ENCODE measurements at places on chromosomes 16 and 17. TPM values are rescaled to one million over a fixed set of nuclear protein-coding genes. Genes with fewer than 3 reads are reported as not detected.

KRTAP9-8 gene
- not detected for total RNA-seq

DNA sequence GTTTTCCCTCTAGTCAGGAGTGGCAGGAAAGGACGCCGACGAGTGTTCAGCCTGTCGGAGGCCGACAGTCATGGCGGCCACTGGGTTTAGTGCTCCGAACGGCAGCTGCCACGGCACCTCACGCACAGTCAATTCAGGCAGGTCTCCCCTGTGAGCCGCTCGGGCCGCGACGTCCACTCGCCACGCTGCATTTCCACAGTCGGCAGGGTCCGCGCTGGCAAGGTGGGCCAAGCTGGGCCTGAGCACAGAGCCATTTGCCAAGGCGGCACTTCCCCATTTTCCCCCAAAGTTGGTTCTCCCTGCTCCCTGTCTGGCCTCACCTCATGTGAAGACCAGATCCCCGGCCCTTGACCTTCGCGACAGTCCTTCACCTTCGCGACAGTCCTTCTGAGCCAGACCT, 81.9 kb downstream of the SOCS1 start:
- no peaks in the 10 kb centered on the region for H3K4me1 ChIP-seq
- H3K27me3 ChIP-seq: no peaks in the 10 kb centered on the region
- DNase-seq: no peak
- peaks cover 13% of the 10 kb centered on the region for H3K36me3 ChIP-seq

DNA sequence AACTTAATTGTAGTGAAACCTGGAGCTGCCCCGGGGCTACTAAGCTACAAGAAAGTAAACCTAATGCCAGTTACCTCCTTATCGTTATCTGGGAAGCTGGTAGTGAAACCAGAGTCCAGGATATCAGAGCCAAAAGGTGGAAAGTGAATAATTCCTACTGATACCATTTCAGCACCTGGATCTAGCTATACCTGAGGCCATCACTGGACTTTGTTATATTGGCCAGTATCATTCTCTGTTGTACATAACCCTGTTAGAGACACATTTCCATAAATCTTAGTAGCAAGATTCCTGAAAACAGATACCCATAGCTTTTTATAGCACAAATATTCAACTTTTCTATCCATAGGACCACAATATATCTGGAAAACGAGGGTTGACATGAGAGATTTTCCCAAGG, 538.0 kb downstream of the GRIN2A start:
- no peaks in the 10 kb centered on the region for H3K4me1 ChIP-seq
- no peak for DNase-seq
- no peak overlapping the region for H3K27ac ChIP-seq

HLF gene
- not detected for total RNA-seq

DNA sequence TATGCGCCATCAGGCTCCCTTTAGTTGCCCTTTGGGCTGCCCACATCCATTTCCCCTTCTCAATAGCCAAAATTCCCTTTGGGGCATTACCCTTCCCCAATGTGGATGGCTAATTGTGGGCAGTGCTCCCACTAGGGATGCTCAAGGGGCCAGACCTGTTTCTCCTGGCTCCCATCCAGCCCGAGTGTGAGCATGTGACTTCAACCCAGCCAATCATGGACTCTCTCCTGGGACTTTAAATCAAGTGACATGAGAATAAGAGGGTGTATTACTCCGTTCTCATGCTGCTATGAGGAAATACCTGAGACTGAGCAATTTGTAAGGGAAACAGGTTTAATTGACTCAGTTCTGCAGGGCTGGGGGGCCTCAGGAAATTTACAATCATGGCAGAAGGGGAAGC, 60.9 kb upstream of the WSB1 start:
- DNase-seq: no peak
- H3K27me3 ChIP-seq: no peaks in the 10 kb centered on the region
- no peaks in the 10 kb centered on the region for H3K36me3 ChIP-seq
- H3K27ac ChIP-seq: no peak overlapping the region

PDILT gene
- not detected for total RNA-seq

DNA sequence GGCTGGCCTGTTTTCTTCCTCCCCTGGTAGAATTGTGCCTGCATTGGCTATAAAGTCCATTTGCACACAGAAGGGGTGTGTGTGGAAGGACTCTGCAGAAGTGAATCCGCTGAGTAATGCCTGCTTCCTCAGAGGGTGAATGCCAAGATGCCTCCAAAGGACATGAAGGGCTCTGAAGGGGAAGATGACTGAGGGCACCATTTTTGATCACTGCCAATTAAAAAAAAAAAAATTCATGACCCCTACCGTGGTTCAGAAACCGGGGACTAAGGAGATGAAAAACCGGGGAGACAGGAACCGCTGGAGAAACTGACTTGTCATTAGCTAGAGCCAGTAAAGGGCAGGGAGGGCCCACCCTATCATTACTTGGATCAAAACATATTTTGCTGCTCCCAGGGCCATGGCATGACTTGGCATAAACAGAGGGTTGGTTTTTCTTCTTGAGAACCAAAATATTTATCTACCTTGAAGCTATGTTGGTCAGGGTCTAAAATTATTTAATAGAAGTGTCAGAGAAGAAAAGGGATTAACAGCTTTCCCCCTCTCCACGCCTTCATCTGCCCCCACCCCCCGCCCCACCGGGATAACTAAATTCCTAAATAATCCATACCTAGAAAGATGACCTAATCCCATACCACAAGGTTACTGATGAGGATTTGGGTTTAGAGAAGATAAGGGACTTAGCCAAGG, 3.6 kb upstream of the USP7 start:
- H3K27ac ChIP-seq: no peak overlapping the region
- H3K4me1 ChIP-seq: no peaks in the 10 kb centered on the region
- no peak for DNase-seq
- H3K36me3 ChIP-seq: no peaks in the 10 kb centered on the region

GRCh38 chr17:79938336-79939093, 97.2 kb downstream of the TBC1D16 start:
- H3K36me3 ChIP-seq: no peaks in the 10 kb centered on the region
- no peaks in the 10 kb centered on the region for H3K4me1 ChIP-seq
- H3K4me3 ChIP-seq: no peak overlapping the region
- H3K27ac ChIP-seq: no peak overlapping the region
- DNase-seq: no peak

RPL23 gene
- total RNA-seq: 964 TPM

DNA sequence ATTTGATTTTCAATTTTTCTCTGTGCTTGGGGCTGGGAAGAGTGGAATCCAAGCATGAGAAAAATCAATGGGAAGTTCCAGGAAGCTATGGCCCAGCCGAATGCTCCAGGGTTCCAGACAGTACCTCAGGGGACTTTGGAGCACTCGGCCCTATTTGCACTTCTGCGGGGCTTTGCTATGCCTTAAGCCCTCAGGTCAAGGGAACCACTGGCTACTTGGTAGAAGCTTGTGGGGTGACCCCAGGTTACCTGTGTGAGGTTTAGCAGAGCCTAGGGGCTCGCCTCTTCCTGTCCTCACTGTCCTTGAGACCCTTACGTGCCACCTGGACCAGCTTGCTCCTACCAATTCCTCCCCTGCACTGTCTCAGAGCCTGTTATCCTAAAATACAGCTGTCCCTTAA, 121.3 kb downstream of the MGAT5B start:
- H3K4me3 ChIP-seq: no peak overlapping the region
- H3K36me3 ChIP-seq: no peaks in the 10 kb centered on the region
- no peaks in the 10 kb centered on the region for H3K27me3 ChIP-seq
- peak; percentile 48 for DNase-seq
- no peak overlapping the region for H3K27ac ChIP-seq

PIK3R5 gene
- total RNA-seq: 41.2 TPM

DNA sequence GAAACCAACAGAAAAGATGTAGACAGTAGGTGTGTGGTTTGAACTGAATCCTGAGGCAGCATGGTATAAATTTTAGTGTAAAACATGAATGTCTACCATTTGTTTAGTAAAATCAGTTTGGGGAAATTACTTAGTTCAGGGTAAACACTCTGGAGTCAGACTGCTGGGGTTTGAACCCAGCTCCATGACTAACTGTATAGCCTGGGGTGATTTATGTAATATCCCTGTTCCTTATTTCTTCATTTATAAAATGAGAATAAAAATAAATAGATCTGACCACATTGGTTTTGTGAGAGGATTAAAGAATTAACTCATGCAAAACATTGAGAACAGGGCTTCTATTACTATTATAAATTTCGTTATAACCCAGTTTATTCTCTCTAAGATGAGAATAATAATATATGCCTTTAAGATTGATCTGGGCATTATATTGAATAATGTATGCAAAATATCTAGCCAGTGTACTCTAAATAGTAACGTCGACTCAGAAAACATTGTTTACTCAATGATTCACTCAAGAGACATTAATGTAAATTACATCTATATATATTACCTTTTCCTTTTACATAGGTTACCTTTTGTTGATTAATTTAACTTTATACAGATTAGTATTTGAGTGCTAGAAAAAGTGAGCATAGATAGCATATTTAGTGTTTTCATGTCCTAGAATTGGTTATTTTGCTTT, 120.6 kb upstream of the KCNJ16 start:
- no peak overlapping the region for H3K4me3 ChIP-seq
- DNase-seq: no peak
- no peaks in the 10 kb centered on the region for H3K36me3 ChIP-seq
- H3K4me1 ChIP-seq: peaks cover 2% of the 10 kb centered on the region
- no peak overlapping the region for H3K27ac ChIP-seq

- no peaks in the 10 kb centered on the region for H3K4me1 ChIP-seq
- peaks cover 4% of the 10 kb centered on the region for H3K36me3 ChIP-seq
- DNase-seq: no peak
- peak overlapping the region; percentile 17 for H3K27ac ChIP-seq
- no peak overlapping the region for H3K4me3 ChIP-seq
Measured at GRCh38 chr17:1736348-1737281, 6.1 kb upstream of the SERPINF2 start.

NUPR1 gene
- total RNA-seq: not detected

CLEC18B gene
- total RNA-seq: not detected

DNA sequence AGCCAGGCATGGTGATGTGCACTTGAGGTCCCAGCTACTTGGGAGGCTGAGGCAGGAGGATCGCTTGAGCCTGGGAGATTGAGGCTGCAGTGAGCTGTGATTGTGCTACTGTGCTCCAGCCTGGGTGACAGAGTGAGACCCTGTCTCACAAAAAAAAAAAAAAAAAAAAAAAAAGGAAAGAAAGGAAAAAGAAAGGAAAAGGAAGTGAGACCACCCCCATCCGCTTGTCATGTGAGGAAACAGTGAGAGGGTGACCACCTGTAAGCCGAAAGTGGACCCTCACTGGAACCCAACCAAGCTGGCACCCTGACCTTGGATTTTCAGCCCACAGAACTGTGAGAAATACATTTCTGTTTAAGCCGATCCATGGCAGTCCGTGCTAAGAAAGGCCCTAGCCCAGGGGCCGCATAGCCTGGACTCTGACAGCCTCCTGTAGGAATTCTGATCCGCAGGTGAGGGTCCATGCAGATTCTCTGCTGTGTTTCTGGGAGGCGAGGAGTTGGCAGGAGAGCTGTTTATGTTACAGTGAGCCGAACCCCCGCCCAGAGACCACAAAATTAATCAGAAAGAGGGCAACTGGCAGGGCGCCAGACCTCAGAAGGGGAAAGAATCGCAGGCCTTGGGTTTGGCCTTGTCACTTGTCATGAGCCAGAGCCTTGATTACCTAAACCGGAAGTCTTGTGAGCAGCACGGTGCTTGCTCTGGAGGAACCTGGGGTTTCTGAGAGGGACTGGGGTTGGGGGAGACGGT, 945 bp downstream of the SGSH start:
- H3K4me3 ChIP-seq: peak overlapping the region; percentile 86
- H3K27me3 ChIP-seq: no peaks in the 10 kb centered on the region
- H3K36me3 ChIP-seq: peaks cover 35% of the 10 kb centered on the region
- H3K4me1 ChIP-seq: no peaks in the 10 kb centered on the region
- peak; percentile 77 for DNase-seq

GRCh38 chr16:77059446-77059845, 131.5 kb upstream of the MON1B start:
- H3K4me3 ChIP-seq: no peak overlapping the region
- no peak for DNase-seq
- no peak overlapping the region for H3K27ac ChIP-seq
- no peaks in the 10 kb centered on the region for H3K36me3 ChIP-seq
- no peaks in the 10 kb centered on the region for H3K27me3 ChIP-seq
- H3K4me1 ChIP-seq: peaks cover 2% of the 10 kb centered on the region

- H3K27me3 ChIP-seq: no peaks in the 10 kb centered on the region
- peaks cover 40% of the 10 kb centered on the region for H3K4me1 ChIP-seq
- H3K36me3 ChIP-seq: peaks cover 81% of the 10 kb centered on the region
Measured at GRCh38 chr16:9112166-9112843, 20.9 kb downstream of the HAPSTR1 start.

- H3K4me3 ChIP-seq: peak overlapping the region; percentile 14
- H3K27ac ChIP-seq: no peak overlapping the region
- DNase-seq: peak; percentile 65
- H3K36me3 ChIP-seq: peaks cover 10% of the 10 kb centered on the region
- no peaks in the 10 kb centered on the region for H3K27me3 ChIP-seq
Measured at GRCh38 chr17:75155191-75155601, 884 bp upstream of the JPT1 start.

- H3K4me3 ChIP-seq: no peak overlapping the region
- DNase-seq: peak; percentile 73
- H3K36me3 ChIP-seq: no peaks in the 10 kb centered on the region
- H3K27me3 ChIP-seq: no peaks in the 10 kb centered on the region
Measured at GRCh38 chr16:49918257-49918656, 62.3 kb upstream of the ZNF423 start.

C16orf74 gene
- total RNA-seq: 3.6 TPM

DPEP3 gene
- total RNA-seq: 2.9 TPM

DNA sequence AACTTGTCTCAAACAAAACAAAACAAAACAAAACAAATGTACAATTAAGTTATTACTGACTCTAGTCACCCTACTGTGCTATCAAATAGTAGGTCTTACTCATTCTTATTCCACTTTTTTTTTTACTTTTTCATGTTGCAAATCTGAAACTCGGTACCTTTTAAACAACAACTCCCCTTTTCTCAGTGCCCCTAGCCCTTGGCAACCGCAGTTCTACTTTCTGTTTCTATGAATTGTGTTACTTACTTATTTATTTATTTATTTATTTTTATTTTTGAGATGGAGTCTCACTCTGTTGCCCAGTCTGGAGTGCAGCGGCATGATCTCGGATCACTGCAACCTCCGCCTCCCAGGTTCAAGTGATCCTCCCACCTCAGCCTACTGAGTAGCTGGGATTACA, 104.0 kb downstream of the SLC39A11 start:
- H3K4me1 ChIP-seq: no peaks in the 10 kb centered on the region
- H3K27me3 ChIP-seq: no peaks in the 10 kb centered on the region
- no peak overlapping the region for H3K27ac ChIP-seq
- H3K4me3 ChIP-seq: no peak overlapping the region
- no peaks in the 10 kb centered on the region for H3K36me3 ChIP-seq
